ENCODE measurements at places on chromosomes 5 and 9.

DNA sequence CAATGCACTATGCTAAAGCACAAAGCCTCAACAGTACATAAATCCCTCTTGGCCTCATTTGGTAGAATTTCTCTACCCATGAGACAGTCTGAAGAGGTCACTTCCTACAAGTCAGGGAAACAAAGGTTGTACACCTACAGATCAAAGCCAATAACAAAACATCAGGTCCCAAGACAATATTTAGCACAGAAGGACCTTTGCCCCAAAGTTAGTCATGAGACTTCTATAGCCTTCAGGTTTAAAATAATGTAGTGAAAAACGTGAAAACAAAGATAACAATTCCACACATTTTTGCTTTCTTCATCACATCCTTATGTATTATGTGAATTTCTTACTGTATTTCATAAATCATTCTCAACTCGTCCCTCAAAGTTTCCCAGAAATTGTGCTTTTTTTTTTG is 15.8 kb downstream of the AFF4 start:
- peak; percentile 5 for DNase-seq

GRCh38 chr5:82160948-82161347 is 117.2 kb downstream of the RPS23 start:
- DNase-seq: peak; percentile 41

- DNase-seq: no peak
Observed at GRCh38 chr5:160959804-160960203, 107.8 kb upstream of the ATP10B start.

- DNase-seq: no peak
Observed at GRCh38 chr9:134059661-134060395, 8.0 kb downstream of the BRD3 start.

- no peak for DNase-seq
Observed at GRCh38 chr9:120152295-120152694, 427.7 kb downstream of the CDK5RAP2 start.

DNA sequence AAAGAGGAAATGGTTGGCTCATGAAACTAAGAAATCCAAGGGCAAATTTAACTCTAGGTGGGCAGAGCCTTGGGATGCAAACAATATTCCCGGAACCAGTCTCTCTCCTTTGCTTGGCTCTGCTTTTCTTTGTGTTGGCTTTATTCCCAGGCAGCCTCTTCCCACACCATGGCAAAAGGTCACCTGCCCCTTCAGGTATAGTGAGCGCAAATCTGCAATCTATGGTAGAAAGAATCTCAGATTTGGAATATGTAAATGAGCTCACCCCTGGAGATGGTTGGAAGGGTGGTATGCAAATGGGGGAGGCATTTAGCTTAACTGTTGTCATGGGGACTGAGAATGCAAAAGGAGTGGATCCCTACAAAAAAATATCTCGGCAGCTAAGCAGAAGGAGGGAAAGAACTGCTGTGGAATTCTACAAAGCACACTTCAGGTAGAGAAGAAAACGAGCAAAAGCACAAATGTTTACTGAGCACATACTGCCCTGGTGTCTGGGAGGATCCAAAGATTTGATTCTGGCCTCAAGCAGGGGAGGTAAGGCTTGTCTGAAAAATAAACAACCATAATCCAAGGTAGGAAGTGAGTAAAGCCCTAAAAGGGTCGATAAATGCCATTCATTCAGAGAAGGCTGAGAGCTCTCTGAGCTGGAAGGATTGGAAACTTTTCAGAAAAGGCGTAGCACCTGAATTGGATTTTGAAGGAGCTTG is 139.7 kb downstream of the TLE1 start:
- DNase-seq: no peak

- DNase-seq: no peak
Observed at GRCh38 chr9:114151426-114151956, 3.8 kb upstream of the COL27A1 start.

DNA sequence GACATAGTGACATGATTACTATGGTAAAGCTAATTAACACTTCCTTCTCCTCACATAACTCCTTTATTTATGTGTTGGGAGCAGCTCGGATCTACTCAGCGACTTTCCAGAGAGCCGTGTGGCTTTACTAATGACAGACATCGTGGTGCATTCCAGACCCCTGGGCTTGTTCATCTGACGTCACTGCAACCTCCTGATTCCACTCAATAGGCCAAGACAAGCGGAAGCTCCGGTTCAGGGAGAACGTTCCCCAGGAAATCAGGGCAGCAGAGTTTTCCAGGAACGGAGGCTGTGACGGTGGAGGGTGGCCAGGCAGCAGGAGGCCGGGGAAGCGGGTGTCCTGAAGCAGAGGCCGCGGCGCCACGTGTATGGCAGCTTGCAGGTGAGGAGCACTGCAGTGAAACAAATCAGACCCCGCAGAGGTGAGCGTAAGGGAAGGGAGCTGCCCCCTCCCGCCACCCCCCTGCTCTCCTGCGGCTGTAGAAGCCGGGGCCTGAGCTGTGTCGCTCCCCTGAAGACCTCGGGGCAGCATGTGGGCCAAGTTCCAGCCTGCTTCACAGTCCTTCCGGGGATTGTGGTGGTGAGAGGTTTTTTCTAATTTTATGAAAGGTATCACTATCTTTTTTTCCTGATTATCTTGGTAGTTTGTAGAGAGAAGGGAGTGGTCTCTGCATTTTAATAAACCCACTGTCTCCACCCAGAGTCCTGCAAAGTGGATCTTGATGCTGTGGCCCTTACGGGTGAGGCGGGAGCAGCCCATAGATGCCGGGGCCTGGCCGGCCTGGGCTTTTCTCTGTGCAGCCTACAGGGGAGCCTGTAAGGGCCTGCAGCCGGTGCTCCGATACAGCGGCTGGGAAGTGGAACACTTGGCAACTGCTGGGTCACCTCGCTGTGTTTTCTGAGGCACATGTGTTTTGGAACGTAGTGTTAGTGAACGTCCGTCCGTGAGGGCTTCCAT is 220.4 kb upstream of the IRX4 start:
- no peak for DNase-seq

GRCh38 chr5:39102684-39103155 is 28.5 kb upstream of the RICTOR start:
- no peak for DNase-seq

DNA sequence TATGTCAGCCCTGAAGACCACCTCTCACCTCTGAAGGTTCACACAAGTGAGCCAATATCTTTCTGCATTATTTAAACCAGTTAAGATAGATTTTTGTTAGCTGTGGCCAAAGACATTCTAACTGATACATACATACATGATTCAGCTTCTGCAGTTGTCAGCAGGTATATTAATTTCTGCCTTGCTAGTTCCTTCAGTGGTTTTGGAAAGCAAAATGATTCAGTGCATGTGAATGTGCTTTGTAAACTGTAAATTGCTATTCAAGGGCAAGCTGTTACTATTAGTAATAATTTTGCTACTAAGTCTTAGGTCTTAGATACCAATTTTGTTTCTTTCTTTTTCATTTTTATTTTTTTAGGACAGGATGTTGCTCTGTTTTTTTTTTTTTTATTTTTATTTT is 89.2 kb upstream of the ERBIN start:
- DNase-seq: peak; percentile 61

DNA sequence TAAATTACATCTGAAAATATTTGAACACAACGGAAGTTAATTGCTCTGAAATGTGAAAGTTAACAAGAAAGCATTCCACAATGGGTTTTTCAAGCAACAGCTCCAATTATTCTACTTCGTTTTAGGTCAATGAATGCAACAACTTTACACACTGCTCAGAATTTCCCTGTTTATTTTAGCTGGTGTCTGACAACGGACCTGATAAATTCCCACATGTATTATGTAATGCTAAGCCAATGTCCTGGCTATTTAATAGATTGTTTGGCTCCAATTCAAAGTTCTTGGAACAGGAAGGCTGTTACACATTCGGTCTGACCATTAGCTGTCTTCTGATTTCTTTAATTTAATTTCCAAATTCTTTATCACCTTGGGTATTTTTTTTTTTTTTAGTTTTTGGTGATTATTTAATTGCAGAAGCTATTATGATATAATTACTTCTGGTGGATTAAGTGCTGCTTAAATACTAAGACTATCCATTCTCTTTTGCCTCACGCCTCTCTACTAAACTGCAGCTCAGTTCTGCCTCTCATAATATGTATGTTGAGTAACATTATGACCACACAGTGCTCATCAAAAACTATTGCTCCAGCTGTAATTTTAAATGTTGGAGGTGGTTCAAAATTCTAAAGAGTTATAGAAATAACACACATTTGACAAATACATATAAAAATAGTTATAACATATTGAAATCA is 57.9 kb downstream of the MEF2C start:
- peak; percentile 18 for DNase-seq

- no peak for DNase-seq
Observed at GRCh38 chr5:124889486-124889825, 143.0 kb upstream of the ZNF608 start.

- DNase-seq: no peak
Observed at GRCh38 chr9:86185872-86186271, 73.6 kb downstream of the C9orf153 start.

DNA sequence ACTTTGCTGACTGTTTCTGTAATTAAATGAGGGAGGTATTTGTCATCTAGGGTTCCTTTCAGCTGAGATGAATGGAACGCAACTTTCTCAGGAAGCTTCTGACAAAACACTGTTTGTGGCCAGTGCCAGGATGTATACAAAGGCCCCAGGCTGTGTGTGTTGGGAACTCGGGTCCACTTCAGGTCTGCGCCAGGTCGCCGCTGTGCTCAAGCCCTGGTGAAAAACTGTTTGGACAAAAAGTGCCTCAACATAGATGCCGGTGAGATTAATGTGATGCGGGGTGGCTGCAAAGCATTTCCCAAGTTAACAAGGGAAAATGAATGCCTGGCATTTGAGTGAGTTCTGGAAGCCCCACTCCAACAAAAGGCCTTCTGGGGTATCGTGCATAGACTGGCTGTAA is 156.4 kb downstream of the GABBR2 start:
- no peak for DNase-seq

DNA sequence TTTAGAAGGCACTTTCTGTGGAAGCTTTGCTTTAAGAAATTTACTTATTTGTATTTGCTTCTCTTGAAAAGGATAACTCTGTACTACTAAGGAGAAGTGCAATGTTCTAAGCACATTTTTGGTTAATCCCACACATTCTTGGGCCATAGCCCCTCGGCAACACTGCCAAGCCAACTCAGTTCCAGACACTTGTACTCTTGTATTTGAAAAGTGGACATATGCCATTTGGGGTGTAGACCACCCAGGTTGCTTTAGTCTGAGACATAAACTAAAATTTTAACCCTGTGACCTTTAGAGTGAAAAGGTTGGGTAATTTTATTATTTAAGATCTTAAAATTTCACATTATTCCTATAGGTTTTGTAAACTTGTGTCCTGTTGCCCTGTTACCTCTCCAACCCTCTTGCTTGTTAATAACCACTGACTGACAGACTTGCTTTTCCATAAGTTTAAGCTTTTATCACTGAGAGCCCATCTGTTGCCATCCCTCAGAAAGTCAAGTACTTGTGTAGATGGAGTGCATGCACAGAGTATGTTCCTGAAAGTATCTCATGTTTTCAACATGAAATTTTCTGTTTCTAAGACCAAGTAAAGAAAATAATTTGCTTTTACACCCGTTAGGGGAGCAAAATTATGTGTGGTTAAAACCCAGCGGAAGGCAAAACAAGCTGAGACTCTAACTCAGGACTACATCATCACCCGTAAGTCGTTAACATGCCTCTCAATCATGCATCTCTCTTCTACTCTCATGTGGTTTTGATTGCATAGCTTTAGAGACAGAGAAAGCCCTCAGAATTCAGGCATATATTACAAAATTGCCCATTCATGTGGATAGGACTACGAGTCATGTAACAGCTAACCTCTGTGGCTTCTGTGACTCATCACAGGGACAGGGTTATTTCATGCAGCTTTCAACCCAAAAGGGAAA is 117.3 kb downstream of the GDNF start:
- peak; percentile 89 for DNase-seq

GRCh38 chr5:66969963-66970362 is 226.6 kb downstream of the CD180 start:
- DNase-seq: no peak
